ENCODE measurements at places on chromosomes 2 and 18. TPM values are rescaled to one million over a fixed set of nuclear protein-coding genes. Genes with fewer than 3 reads are reported as not detected.
A peak's percentile ranks its signal among the peaks of the same experiment; 100 is the strongest.

- DNase-seq, result no peak
These were observed 13.1 kb downstream of the ARMC9 start for GRCh38 chr2:231211486-231211885.

DNA sequence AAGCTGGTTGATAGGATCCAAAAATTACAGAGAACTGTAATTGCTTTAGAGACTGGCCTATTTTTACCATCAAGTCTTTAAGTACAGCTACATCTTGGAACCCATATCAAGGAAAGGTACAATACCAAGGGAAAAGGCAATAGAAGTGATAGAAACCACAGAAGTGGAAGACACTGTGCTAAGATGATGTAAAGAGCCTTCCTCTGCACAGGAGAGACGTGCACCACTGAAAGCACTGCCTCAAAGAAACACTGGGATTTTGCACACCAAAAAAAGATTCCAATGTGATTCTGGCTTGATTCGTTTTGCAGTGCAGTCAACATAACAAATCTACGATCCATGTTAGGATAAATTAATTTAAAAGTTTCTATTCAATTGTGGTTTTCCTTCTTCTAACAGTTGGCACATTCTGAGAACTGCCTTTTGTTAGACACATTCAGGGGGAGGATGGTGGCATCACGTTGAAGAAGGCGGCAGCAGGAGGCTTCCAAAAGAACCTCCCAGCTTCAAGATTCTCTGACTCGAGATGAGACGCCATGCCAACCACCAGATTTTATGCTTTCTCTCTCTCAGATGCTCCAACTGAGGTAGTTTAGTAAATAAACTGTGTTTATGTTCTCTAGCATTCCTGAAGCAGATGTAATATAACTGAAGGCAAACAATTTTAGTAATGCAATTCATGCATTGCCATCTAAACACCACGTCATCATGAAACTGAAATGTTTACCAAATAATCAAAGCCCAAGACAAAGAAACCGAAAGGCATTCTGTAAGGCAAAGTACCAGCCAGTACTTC, 102.9 kb downstream of the BCL2 start:
- DNase-seq, result no peak

GRCh38 chr2:160105366-160105765, 43.0 kb upstream of the PLA2R1 start:
- no peak for DNase-seq

Gene CROCC2
- not detected for total RNA-seq

Gene RAD51AP2
- not detected for total RNA-seq

DNA sequence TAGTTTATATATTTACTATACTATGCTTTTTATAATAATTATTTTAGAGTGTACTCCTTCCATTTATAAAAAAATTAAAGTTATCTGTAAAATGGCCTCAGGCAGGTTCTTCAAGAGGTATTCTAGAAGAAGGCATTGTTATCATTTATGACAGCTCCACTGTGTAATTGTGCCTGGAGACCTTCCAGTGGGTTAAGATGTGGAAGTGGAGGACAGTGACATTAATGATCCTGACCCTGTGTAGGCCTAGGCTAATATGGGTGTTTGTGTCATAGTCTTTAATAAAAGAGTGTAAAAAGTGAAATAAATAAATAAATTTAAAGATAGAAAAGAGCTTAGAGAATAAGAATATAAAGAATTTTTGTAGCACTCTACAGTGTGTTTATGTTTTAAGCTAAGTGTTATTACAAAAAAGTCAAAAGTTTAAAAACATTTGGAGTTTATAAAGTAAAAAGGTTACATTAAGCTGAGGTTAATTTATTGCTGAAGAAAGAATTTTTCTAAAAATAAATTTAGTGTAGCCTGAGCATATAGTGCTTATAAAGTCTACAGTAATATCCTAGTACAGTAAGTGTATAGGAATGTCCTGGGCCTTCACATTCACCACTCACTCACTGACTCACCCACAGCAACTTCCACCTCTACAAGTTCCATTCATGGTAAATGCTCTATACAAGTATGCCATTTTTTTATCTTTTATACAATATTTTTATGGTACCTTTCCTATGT, 190.0 kb upstream of the SESTD1 start:
- no peak for DNase-seq

DNA sequence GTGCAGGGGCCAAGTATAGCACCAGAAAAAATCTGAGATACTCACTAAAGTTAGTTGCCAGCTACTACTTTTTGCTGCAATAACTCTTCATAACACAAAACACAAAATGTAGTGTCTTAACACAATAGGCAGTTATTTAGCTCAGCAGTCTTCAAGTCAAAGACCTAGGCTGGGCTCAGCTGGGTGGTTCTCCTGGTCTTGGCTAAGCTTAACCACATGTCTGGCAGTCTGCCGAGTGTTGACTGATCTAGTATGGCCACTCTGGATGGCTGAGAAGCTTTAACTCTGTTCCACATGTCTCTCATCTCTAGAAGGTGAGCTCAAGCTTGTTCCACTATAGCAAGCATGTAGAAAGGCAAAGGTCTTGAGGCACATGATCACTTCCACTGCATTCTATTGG, 451.6 kb downstream of the SOX11 start:
- DNase-seq, result no peak

Gene CIB4
- total RNA-seq, result not detected

Gene PRKAG3
- not detected for total RNA-seq

- no peak for DNase-seq
These were observed 23.0 kb upstream of the SMAD7 start for GRCh38 chr18:48973731-48974130.

Gene MAP3K19
- not detected for total RNA-seq

DNA sequence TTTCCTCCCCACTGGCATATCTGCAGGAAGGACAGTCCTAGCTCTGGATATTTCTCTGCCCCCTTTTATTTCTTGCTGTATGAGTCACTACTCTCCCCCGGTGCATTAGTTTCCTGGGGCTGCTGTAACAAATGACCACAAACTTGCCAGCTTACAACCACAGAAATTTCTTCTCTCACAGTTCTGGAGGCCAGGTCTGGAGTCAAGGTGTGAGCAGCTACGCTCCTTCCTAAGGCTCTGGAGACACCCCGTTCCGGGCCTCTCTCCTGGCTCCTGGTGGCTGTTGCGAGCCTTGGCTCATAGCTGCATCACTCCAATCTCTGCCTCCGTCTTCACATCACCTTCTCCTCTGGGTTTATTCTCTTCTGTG, 34.1 kb downstream of the PTPRM start:
- no peak for DNase-seq

GRCh38 chr2:163348857-163349380, 386.9 kb downstream of the FIGN start:
- DNase-seq, result no peak

Gene GCKR
- total RNA-seq, result not detected

Gene IL1F10
- total RNA-seq, result not detected

DNA sequence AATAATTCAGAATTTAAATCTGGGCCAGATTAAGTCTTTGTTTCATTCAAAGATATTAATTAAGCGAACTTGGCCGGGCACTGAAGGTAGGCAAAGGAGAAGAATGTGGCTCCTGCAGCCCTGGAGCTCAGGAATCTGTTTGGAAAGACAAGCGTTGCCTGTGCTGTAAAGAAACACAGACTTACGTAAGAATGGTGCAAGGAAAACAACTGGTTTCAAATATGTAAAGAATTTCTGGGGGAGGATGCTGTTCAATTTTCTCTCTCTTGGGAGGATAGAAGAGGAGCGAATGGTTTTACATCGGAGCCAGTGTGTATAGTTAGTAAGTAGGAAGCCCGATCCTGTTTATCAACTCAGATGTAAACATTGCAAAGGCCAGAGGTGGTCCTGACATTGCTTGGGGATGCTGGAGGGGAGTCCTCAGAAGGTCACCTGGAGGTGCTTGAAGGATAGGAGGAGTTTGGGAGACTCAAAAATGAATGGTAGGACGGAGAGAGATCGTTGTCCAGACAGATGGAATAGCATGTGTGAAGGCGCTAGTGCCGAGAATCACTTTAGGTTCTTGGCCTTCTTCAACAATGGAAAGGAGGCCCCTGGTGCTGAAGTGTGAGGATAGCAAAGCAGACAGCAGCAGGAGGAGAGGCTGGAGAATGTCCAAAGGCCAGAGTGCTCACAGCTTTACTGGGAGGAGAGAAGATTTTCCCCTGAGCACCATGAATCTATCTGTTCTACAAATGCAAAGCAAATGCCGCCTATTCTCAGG, 456.1 kb downstream of the LPIN1 start:
- DNase-seq, result no peak

Gene SMYD1
- 14.6 TPM for total RNA-seq

Gene IL36RN
- not detected for total RNA-seq

Gene CD226
- 0.17 TPM for total RNA-seq

DNA sequence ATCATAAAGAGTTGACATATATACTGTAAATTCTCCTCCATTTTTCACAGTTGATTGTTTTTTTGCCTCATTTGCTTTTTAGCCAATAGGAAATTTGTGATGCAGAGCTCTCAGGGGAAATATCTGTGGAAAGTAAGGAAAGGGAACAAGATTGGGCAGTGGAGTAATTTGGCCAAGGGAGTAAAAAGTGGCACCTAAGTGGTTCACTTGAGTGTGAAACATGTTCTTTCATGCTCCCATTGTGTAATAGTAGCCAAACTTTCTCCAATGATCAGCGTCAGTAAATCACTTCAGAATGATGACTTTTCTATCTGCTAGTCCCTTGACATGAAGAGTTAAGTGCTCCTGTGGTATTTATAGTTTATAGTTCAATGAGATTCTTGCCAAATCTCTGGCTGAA, 141.9 kb upstream of the KCNJ3 start:
- DNase-seq, result no peak

Gene QPCT
- total RNA-seq, result 4.0 TPM

- no peak for DNase-seq
These were observed 124.7 kb upstream of the SERPINE2 start for GRCh38 chr2:224163566-224164307.

DNA sequence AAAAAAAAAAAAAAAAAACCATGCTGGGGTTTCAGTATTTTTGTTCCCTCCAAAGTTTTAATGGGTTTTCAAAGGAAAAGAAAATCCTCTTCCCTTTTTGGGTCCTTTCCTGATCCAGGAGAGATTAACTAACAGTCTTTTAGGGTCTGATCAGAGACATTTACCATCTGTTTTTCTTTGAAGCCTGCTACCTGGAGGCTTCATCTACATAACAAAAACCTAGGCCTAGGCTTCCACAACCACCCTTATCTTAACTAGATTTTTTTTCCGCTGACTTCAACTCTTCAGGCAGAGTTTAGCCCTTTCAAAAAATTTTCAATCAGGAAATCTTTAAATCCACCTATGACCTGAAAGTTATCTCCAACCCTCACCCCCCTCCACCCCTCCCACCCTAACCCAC, 154.7 kb downstream of the MBD2 start:
- no peak for DNase-seq

Gene CUL3
- total RNA-seq, result 56.9 TPM

DNA sequence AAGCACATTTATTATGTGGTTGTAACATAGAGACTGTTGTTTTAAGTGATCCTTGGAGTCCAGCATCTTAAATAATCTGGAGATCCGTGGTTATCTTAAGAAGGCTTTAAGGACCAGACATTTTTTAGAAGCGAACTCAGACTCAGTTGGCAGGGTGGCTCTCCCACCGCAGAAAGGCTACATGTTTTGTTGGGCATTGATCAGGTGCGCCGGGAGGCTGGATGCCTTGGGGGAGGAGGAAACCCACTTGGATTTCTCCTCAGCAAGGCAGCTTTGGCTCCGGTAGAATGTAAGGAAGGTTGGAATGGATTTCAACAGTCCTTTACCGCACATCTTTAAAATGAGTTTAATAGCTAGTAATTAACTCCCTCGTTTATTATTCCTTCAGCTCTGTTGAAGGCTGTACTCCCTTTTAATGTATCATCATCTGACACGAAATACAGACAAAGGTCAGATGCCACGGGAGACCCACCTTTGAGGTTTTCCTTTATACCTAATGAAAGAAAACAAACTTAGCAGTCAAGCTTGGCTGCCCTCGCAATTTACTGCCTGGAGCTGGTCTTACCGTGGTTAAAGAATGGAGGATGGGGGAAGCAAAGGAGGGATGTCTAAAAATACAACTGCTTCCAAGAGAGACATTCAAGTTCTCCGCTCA, 1.2 kb downstream of the TMEM200C start:
- no peak for DNase-seq

DNA sequence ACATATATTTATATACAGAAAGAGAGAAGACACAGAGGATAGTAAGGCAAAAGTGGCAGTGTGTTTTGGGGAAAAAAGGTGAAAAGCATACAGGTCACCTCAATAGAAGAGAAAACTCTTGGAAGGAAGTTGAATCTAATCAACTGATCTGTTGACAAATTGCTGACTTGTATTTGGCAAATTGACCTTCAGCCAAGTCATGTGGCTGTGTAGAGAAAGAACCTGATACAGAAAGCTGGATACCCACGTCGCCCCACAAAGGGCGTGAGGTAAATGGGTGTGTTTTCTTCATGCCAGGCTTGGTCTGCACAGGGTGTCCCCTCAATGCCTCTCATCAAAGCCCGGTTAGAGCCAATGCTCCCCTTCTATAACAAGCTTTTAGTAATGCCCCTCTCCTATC, 230.0 kb upstream of the KLHL29 start:
- DNase-seq, result no peak

- no peak for DNase-seq
These were observed 90.3 kb downstream of the RTP5 start for GRCh38 chr2:241959751-241960269.

GRCh38 chr2:10414591-10414990, 33.5 kb downstream of the ODC1 start:
- DNase-seq, result no peak

- DNase-seq, result no peak
These were observed 733.9 kb upstream of the ACVR2A start for GRCh38 chr2:147110962-147111361.

Gene SLC14A1
- total RNA-seq, result 1.3 TPM

DNA sequence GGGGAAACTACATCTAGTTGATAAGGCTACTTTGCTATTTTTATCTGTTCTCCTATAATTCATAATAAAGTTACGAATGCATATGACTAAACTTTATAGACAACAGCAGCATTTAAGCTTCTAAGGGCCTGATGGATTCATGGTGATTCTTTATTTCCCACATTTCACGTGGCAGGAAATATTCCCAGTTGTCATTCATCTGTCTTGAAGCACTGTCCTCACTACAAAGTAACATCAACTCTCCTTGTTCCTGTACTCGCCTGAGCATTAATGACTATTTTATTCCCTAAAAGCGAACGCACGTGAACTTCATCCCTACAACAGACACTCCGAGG, 2.6 kb downstream of the SATB2 start:
- DNase-seq, result no peak

- peak; percentile 92 for DNase-seq
These were observed 50.8 kb downstream of the PTPRM start for GRCh38 chr18:7617738-7618422.

Gene SRD5A2
- total RNA-seq, result 0.06 TPM

Gene C1QL2
- total RNA-seq, result not detected

All from esophagus muscularis mucosa (tissue), 4 donors.